SK-N-SH (cell line): ENCODE measurements at places on chromosomes 12 and 14.

DNA sequence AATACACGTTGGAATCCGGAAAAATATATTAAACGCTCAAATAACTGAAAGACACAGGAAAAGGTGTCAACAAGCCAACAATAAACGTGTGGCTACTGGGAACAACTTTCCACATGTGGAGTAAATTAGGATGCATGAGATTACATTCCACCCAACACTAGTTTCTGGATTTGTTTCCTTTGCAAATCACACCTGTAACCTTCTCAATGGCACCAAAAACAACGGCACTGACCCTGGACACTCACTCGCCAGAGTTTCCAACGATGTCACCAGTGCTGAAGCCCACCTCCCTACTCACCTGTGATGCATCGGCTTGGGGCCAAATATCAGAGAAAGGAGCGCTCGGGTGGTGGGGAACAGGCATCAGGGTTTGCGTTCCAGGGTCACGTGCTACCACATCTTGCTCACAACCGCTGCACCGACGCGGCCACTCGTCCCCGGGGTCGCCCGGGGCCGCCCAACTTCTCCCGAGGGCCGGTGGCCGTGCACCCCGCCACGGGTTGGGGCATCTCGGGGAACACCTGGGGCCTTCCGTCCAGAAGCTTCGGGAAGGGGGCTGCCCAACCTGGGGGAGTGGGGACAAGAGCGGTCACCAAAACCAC is 629 bp downstream of the PRDM4 start:
- DNase-seq, result peak; percentile 58

GRCh38 chr12:1760566-1761382 is 59.6 kb upstream of the LRTM2 start:
- no peak for DNase-seq

DNA sequence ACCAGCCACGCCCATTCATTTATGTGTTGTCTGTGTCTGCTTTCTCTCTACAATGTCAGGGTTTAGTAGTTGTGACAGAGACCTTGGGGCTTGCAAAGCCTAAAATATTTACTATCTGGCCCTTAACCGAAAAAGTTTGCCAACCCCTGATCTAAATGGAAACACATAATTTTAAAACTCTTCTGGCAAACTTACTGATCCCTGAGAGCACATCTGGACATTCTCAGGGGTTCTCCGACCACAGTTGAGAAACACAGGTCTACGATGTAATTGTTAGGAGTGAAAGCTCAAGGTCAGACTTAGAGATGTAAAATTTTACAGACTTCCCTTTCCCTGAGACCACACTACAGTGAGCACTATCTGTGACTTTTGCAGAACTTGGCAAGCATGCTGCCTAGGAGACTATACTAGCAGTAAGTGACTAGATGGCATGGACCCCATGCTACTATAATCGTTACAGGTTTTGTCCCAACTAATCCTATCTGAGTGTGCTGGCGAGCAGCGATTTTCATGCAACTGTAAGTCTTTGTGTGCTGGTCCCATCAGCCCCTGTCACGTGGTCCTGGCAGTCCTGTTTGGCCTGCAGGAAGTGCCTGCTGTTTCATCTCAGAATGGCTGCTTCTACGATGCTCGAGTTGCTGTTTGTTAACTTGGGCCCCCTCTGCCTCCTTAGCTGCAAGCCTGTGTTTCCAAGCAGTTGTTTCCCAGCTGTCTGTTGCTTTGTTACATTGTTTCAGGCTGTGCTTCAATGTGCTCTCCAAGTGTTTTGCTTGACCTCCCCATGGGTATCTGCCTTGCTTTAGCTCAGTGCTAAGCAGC is 21.6 kb downstream of the TMTC2 start:
- DNase-seq, result peak; percentile 37

- DNase-seq, result no peak
Measured at GRCh38 chr12:64318605-64319004, 72.0 kb downstream of the C12orf56 start.
